Epithelial cell of umbilical artery (primary cell): ENCODE measurements at places on chromosomes 7 and 10. TPM values are rescaled to one million over a fixed set of nuclear protein-coding genes. Genes with fewer than 3 reads are reported as not detected.

The LDB3 gene
- not detected in 2 replicates for total RNA-seq

The CALHM1 gene
- not detected in 2 replicates for total RNA-seq

The CFAP69 gene
- total RNA-seq, result 1.2 and 1.6 TPM in 2 replicates

The MOGAT3 gene
- total RNA-seq, result not detected in 2 replicates

The NUTM2D gene
- 0.65 and 0.76 TPM in 2 replicates for total RNA-seq

The PDE6C gene
- total RNA-seq, result not detected in 2 replicates

The CDK14 gene
- 14.0 and 17.9 TPM in 2 replicates for total RNA-seq

The TAS2R3 gene
- total RNA-seq, result 0.32 and 0.76 TPM in 2 replicates

The SSC4D gene
- 0.65 and 0.76 TPM in 2 replicates for total RNA-seq

The PSMC2 gene
- total RNA-seq, result 242 and 470 TPM in 2 replicates

The AGR2 gene
- total RNA-seq, result not detected in 2 replicates

The COBL gene
- total RNA-seq, result not detected in 2 replicates

The NACAD gene
- total RNA-seq, result under 0.01 and 0.32 TPM in 2 replicates

The FGFR2 gene
- total RNA-seq, result 0.30 and 0.32 TPM in 2 replicates

The GIMAP2 gene
- 44.5 and 93.8 TPM in 2 replicates for total RNA-seq

The SH2D4B gene
- under 0.01 and 0.30 TPM in 2 replicates for total RNA-seq

The TMEM140 gene
- 4.2 and 22.3 TPM in 2 replicates for total RNA-seq

The ITPRID1 gene
- not detected in 2 replicates for total RNA-seq

The AVL9 gene
- total RNA-seq, result 26.1 and 50.0 TPM in 2 replicates

The FOXP2 gene
- total RNA-seq, result 0.61 and 0.65 TPM in 2 replicates

The RBM20 gene
- under 0.01 TPM in 1 of 2 replicates, not detected in the other for total RNA-seq

The TRIM56 gene
- 6.5 and 17.5 TPM in 2 replicates for total RNA-seq
